ENCODE measurements at places on chromosomes 6 and 20.

GRCh38 chr6:75065523-75065922, 140.3 kb downstream of the COL12A1 start:
- peak; percentile 26 for DNase-seq

GRCh38 chr6:165737396-165737795, 74.4 kb upstream of the PDE10A start:
- no peak for DNase-seq

DNA sequence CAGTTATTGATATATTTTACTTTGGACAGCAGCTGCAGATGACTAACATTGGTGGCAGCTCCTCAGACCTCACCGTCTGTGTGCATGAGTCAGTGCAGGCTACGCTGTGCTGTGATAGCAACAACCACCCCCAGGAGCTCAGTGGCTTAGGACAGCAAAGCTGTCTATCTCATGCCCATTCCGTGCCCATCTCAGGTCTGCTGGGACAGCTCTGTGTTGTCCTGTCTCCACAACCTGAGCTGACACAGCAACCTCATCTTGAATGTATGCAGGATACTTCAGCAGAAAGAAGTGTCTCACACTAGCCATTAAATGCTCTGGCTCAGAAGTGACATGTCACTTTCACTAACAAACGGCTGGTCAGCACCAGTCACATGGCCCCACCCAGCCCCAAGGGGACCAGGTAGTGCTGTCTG, 47.7 kb downstream of the BANF2 start:
- peak; percentile 85 for DNase-seq

GRCh38 chr6:89132057-89132456, 13.8 kb upstream of the PM20D2 start:
- no peak for DNase-seq

DNA sequence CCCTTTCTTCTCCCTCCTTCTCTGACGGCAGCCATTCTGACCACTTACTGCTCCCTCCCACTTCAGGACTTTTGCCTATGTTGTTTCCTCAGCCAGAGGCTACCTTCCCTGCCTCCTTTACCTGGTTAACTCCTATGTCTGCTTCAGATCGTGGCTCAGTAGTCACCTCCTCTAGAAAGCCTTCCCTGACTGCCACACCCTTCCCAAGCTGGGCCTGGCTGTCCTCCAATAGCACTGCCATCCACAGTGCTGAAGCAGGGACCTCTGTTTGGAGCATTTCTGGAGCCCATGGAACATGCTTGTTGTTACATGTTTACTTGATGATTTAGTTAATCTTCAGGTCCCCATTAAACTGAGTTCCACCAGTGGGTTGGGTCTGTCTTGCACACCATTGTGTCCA, 13.8 kb downstream of the XKR7 start:
- DNase-seq: no peak

DNA sequence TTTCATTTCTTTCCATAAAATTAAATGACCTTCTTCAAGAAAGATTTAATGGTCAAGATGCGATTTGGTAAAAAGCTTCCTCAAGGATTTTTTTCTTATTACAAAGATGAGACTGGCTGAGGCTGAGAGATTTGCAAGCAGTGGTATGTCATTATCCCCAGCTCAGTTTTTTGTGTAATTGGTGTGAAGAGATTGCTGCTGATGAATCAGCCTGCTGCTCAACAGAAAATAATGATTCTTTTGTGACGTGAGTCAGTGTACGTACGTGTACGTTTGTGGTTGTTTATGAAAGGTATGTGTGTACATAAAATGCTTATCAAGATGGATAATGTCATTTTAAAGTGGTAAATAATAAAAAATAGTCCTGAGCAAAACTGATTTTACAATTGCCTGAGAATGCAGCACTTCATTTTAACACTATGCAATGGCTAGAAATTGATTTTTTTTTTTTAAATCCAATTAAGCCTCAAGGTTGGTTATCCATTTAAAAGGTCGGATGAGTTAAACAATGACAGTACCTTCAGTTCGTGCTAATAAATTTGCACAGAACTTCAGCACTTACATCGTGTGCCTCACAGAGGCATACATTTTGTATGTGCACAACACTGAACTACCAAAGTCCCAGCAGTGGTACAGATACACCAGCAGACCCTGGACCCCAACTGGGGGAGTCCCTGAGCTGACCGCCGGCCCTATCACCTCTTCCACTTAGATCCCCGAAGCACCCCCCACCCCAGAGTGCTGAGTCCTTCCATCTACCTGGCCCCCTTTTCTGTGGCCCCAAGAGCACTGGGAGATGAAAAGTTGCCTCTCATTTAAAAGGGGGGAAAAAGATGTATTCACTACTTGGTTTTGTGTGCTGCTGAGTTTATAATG, 9.7 kb upstream of the NPEPL1 start:
- DNase-seq: peak; percentile 35

DNA sequence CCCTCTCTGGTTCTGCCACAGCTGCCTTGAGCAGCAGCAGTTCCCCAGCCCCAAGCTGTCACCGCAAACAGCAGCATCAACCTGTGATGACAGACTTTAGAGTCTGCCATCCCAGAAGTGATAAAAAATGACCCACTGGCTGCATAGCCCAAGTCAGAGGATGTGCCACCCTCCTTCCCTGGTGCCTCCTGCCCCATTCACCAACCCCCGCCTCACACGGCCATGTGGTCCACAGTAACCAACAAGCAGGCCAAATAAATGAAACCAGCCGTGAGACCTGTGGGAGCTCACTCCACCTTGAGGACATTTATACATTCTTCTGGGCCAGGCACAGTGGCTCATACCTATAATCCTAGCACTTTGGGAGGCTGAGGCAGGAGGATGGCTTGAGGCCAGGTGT, 98.2 kb downstream of the PRND start:
- DNase-seq: no peak
